ENCODE measurements at places on chromosomes 7 and 10. TPM values are rescaled to one million over a fixed set of nuclear protein-coding genes. Genes with fewer than 3 reads are reported as not detected.

METTL2B gene
- 22.3 TPM for total RNA-seq

CTAGE6 gene
- not detected for total RNA-seq

ENO4 gene
- 0.46 TPM for total RNA-seq

TMEM184A gene
- total RNA-seq: 11.5 TPM

ARL4A gene
- total RNA-seq: 47.5 TPM

EMX2 gene
- total RNA-seq: not detected

THSD7A gene
- total RNA-seq: 15.7 TPM

HMX2 gene
- total RNA-seq: not detected

ARMH3 gene
- total RNA-seq: 39.8 TPM

PAX4 gene
- not detected for total RNA-seq

MCM10 gene
- 0.49 TPM for total RNA-seq

PPP1R9A gene
- 16.9 TPM for total RNA-seq

CDC14C gene
- total RNA-seq: not detected

TMEM120A gene
- total RNA-seq: 45.6 TPM

COA1 gene
- total RNA-seq: 39.7 TPM

C10orf143 gene
- total RNA-seq: 0.55 TPM

SLC29A4 gene
- total RNA-seq: 10.5 TPM

TYW1 gene
- 13.9 TPM for total RNA-seq

RARRES2 gene
- 120 TPM for total RNA-seq

FAM241B gene
- total RNA-seq: 7.4 TPM

GBX1 gene
- total RNA-seq: not detected

SCART1 gene
- total RNA-seq: 13.9 TPM

PDK4 gene
- total RNA-seq: 174 TPM

IGF2BP3 gene
- not detected for total RNA-seq

ZNF746 gene
- total RNA-seq: 19.4 TPM

CYP2C19 gene
- total RNA-seq: 0.20 TPM

MYH16 gene
- total RNA-seq: not detected
